Activated CD4-positive, alpha-beta T cell treated with anti-CD3 and anti-CD28 coated beads, Interleukin-2, amount 50 U/mL, for 16 hours (primary cell): ENCODE measurements at places on chromosomes 3 and 15.

- no peak for DNase-seq
Observed at GRCh38 chr3:134228035-134228434, 22.6 kb downstream of the RYK start.

DNA sequence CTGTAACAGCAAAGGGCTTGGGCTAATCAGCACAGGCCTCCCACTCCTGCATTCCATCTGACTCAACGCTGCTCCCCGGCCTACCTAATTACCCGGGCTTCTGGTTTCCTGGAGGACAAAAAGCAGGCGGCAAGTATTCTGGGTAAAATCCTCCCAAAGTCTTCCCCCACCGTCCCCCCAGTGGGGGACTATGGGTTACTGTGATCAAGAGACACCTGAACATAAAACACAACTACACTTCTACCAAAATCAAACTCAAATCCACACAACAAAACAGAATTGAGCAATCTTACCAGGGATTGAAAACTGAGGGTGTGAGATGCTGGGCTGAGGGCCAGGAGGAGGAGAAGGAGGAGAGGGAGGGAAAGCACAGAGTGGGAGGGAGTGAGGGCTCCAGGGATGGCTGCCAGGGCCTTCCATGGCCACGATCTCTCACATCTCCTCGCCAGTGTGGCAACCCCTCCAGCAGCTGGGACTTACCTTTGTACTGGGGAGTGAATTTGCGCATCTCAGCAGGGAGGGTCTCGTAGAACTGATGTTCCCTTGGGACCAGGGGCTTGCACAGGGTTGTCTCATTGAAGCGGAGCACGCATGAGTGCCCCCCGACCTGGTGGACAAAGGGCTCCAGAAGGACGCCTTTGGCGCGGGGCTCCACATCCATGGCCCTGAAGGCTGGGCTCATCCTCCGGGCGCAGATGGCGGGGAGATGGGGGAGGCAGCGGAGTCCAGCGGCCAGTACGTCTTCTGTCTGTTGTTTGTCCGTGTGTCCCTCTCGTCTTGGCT, 9.1 kb upstream of the NCKIPSD start:
- DNase-seq: no peak

DNA sequence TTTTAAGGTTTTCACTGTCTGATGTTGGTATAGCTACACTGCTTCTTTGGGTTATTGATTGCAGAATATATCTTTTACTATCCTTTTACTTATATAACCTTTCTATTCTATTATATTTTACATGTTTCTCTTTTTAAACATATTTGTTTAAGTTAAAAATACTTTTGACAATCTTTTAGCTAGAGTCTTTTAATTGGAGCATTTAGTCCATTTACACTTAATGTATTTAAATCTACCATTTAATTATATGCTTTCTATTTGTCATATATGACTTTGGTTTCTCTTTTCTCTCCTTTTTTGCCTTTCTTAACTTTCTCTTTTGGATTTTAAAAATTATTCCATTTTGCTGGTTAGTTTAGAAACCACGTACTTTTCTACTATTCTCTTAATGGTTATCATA, 53.7 kb upstream of the PRR23C start:
- DNase-seq: no peak

GRCh38 chr3:124761935-124762660, 31.8 kb downstream of the UMPS start:
- DNase-seq: no peak
